ENCODE measurements at places on chromosomes 2 and 18.

- no peak for DNase-seq
Measured at GRCh38 chr2:239598011-239598731, 197.4 kb upstream of the HDAC4 start.

DNA sequence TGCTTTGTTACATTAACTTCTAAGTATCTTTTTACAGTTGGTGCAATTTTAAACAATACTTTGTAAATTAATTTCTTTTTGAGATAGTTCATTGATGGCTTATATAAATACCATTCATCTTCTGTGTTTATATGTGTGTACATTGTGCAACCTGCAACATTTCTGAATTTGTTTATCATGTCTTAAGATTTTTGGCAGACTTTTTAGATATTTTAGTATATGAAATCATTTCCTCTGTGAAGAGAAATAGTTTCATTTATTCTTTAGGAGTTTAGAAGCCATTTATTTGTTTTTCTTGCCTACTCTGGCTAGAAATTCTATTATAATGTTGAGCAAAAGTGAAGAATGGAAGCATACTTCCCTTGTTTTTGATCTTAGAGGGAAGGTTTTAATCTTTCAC, 337.8 kb upstream of the DSEL start:
- DNase-seq, result no peak

- no peak for DNase-seq
Measured at GRCh38 chr2:230891064-230891463, 26.3 kb downstream of the ITM2C start.

DNA sequence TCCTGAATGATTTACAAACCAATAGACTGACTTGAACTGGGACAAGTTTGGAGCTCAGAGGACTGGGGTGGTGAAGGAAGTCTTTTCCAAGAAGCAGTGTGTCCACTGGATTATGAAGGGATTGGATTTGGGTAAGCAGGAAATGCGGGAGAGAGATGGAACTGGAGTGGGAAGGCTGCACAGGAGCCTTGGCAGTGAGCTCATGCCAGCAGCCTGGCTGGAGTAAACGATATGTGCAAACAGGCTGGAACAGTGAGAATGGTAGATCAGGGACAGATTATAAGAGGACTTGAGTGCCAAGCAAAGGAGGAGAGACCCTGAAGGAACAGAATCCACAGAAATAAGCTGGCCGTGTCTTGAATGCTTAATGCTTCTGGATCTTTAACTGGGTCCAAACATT, 121.9 kb upstream of the GATA6 start:
- no peak for DNase-seq

DNA sequence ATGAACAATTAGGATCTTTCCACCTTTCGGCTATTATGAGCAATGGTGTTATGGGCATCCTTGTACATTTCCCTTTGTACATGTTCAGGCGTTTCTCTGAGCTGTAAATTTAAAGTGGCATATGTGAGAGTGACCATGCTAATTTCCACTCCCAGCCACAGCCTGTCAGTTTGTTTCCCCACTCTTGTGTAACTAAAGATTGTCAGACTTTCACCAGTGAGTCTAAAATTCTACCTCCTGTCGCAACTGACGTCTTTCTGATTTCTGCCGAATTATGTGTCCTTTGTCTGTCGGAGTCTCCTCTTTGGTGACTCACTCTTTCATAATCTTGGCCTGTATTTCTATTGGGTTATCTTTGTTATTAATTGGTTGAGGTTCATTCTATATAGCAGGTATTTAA, 50.7 kb downstream of the TRAPPC12 start:
- no peak for DNase-seq

DNA sequence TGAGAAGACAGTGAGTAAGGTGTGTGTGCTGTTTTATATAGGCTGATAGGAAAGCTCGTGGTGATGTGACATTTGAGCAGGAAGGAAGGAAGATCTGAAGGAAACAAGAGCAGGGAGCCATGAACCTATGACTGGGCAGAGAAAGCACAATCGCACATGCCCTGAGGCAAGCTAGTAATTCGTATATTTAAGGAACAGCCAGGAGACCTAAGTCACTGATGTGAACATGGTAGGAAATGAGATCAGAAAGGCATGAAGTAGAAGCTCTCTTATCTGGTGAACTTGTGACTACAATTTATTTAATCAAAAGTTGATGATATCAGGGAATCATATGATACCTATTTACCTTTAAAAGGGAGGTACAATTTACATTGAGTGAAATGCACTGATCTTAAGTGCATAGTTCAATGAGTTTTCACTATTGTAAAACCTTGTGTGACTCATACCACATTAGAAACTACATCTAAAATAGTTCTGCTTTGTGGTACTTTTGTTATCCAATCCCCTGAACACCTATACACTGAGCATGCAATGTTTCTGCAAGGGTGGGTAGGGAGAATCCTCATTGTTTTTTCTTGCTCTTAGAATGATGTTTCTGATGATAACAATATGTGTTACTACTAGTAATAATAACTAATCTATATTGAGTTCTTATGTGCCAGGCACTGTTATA, 67.5 kb downstream of the GALNT13 start:
- DNase-seq, result no peak
